Left ventricle myocardium inferior (tissue), 1 donor: ENCODE measurements at places on chromosomes 13 and 19.

GRCh38 chr13:45316338-45316737 lies 24.6 kb downstream of the TPT1 start:
- DNase-seq: no peak

DNA sequence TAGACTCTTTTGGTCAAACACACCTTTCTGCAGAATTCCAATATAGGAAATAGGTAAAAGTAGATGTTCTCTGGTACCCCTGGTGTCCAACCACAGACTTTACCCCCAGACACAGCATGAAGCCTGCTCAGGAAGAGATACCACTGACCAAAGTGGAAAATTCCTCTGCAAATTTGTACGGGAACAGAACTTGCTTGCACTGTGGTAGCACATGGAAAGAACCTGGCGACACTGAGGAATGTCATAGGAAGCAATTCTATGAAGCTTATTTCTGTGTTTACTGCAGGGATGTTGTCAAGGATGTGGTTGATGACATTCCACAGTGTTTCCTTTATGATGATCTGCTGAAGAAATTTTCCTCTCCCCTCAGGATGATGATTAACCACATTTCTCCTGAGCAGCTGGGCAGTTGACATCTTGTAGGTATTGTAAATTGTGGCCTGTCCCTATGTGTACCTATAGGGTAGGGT lies 48.9 kb upstream of the TNFSF11 start:
- no peak for DNase-seq

GRCh38 chr13:98622931-98623331 lies 46.0 kb upstream of the STK24 start:
- DNase-seq: no peak

- DNase-seq: no peak
Measured at GRCh38 chr13:25204863-25205262, 32.8 kb upstream of the AMER2 start.

- no peak for DNase-seq
Measured at GRCh38 chr19:50210425-50210824, 7.0 kb downstream of the MYH14 start.

DNA sequence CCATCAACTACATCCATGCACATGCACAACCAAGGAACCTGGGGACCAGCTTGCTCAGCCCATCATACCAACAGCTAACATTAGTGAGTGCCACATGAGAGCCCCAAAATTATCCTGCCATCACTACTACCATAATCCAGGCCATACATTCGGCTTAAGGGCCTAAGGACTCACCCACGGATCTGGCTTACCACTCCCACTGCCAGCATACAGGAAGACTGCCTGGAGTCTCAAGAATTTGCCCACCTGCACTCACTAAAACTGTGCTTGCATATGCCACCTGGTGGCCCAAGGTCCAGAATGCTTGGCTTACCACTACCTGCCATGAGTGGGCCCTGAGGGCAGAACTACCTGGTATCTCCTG lies 1562.9 kb upstream of the PRR20A start:
- no peak for DNase-seq

DNA sequence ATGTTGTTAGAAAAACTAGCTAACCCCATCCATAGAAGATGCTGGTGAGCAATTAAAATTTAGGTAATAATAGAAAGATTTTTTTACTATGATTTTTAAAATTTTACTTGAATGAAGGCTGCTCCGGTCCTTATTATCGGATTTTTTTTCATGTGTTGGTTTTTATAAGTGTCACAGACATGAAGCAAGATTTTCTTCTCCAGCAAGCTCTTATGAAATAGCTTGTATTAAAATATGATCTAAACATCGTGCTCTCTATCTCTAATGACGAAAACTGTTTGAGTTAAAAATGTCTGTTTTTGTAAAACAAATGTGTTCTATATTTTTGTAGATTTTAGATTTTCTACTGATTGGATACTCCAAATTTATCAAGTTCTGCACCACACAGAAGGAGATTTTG lies 339.6 kb downstream of the ZNF536 start:
- no peak for DNase-seq

DNA sequence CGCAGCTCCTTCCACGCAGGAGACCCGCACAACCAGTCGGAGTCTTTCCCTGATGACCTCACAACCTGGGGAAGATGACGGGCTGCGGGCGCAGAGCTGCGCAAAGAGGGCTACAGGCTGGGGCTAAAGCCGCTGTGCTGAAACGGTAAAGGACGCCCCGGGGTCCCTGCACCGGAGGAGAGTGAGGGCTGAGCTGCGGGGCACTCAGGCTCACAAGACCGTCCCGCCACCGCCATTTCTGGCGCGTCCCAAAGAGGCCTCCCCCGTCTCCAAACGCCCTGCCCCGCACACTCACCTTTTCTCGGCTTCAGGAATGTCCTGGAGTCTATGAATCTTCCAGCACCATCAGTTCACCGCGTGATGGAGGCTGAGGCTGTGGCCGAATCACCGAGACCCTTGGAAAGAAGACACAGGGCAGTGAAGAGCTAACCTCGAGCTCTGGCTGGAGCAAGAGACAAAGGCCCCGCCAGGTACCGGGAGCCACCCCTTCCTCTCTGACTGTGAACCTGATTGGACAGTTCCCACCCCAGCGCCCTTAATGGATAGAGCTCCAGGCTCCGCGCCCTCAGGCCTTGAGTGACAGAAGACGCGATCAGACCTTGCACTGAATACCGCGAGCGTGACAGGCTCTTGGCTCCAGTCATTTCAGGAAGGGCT lies 41.8 kb upstream of the ZNF429 start:
- peak; percentile 42 for DNase-seq
